Mesothelial cell of epicardium (in vitro differentiated cells): ENCODE measurements at places on chromosomes 4 and X. TPM values are rescaled to one million over a fixed set of nuclear protein-coding genes. Genes with fewer than 3 reads are reported as not detected.

The GYG2 gene
- 60.8 to 68.1 TPM (median 62.8 TPM) in 3 replicates for total RNA-seq

GRCh38 chr4:47406408-47406807 lies 57.1 kb downstream of the COMMD8 start:
- H3K27ac ChIP-seq: no peak overlapping the region
- no peaks in the 10 kb centered on the region for H3K36me3 ChIP-seq
- DNase-seq: no peak
- H3K4me1 ChIP-seq: no peaks in the 10 kb centered on the region

- H3K27ac ChIP-seq: no peak overlapping the region
- no peaks in the 10 kb centered on the region for H3K36me3 ChIP-seq
- no peaks in the 10 kb centered on the region for H3K4me1 ChIP-seq
- DNase-seq: no peak
Observed at GRCh38 chrX:76919761-76920160, 492.3 kb downstream of the MAGEE1 start.

- H3K4me1 ChIP-seq: peaks cover 17% of the 10 kb centered on the region
- peaks cover 19% of the 10 kb centered on the region for H3K36me3 ChIP-seq
- DNase-seq: no peak
- H3K27me3 ChIP-seq: no peaks in the 10 kb centered on the region
- no peak overlapping the region for H3K4me3 ChIP-seq
Observed at GRCh38 chrX:28127662-28128061, 146.4 kb upstream of the DCAF8L1 start.

The PCDH10 gene
- total RNA-seq: 21.3 to 22.3 TPM (median 21.3 TPM) in 3 replicates

The PPEF1 gene
- total RNA-seq: 0.54 to 1.2 TPM (median 0.78 TPM) in 3 replicates

DNA sequence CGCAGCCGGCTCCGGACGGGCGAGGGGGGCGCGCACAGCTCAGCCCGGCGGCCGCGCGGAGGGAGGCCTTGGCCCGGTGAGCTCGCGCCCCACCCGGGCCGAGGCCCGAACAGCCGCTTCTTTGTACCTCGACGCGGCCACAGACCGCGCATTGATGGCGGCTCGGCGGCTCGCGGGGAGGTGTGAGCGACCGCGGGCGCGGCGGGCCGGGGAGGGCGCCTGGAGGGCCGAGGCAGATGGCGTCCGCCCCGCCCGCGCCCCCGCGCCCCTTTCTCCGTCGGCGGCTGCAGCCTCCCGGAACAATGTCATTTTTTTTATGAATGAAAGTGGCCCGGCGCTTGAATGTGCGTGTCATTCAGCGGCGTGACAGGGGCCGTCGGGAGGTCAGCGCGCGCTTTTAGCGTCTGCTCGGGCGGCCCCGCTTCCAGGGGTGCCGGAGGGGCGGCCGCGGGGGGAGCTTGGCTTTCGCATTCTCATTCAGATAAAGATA lies 1.8 kb downstream of the FGFR3 start:
- no peak overlapping the region for H3K27ac ChIP-seq
- H3K4me1 ChIP-seq: no peaks in the 10 kb centered on the region
- peak overlapping the region; percentile 59 for H3K4me3 ChIP-seq
- peaks cover 8% of the 10 kb centered on the region for H3K27me3 ChIP-seq
- DNase-seq: no peak

DNA sequence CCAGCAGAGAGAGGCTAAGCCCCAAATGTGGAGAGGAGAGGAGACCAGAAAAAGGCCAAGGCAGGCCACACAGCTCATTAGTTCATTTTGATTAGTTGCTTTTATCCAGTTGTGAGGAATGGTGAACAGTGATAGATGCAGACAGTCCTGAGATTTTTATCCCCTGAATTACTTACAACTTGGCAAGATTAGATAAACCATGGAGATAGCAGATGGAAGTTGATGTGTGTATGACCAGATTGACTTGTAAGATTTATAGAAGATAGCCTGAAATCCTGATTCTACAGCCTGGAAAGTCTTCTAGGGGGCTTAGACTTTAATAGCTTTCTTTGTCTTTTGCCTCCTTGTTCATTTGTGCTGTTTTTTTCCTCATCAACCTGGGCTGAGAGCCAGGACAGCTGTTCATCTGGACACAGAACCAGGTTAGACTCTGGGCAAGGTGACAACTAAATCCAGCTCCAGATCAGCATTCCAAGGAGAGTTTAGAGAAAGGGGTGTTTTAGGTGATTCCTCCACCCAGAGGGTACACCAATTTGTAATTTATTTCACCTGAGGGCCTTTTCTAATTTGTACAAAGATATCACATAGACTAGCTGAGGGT lies 215.5 kb downstream of the SPATA18 start:
- H3K27me3 ChIP-seq: peaks cover 2% of the 10 kb centered on the region
- no peak overlapping the region for H3K4me3 ChIP-seq
- H3K27ac ChIP-seq: peak overlapping the region; percentile 41

DNA sequence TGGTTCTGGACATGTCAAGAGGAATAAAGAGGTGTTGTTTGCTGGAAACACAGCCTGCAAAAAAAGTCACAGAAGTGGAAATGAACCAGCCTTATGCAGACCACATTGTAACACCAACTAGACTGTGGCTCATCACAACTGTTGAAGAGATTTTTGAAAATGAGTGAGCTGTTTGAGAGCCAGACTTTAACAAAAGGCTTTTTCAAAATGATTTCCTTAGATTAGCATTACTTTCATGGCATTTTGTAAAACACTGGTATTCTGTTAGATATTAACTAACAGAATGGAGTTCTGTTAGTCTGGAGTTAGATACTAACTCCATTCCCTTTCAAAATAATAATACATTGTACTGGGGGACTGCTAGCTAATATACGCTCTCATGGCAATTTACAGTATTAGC lies 60.6 kb upstream of the GABRA2 start:
- H3K4me1 ChIP-seq: no peaks in the 10 kb centered on the region
- H3K27me3 ChIP-seq: no peaks in the 10 kb centered on the region
- no peak for DNase-seq
- no peak overlapping the region for H3K4me3 ChIP-seq

GRCh38 chr4:54539500-54540029 lies 118.2 kb upstream of the KIT start:
- no peaks in the 10 kb centered on the region for H3K36me3 ChIP-seq
- no peak overlapping the region for H3K27ac ChIP-seq
- peaks cover 4% of the 10 kb centered on the region for H3K27me3 ChIP-seq

DNA sequence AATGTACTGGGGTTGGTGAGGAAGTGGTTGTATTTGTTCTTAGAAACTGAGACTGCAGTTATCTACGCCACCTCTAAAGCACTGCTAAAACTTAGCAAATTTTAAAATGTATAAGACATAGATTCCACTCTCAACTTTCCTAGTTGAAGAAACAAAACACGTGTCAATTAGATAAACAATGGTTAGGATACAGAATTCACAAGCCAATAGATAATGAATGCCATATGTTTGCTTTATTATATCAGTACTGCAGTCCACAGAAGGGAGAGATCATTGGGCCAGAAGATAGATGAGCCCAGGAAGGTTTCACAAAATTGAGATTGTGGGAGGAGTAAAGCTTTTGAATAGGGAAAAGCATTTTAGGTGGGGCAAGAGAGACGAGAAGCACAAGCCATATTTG lies 14.3 kb downstream of the TMEM33 start:
- H3K36me3 ChIP-seq: peaks cover 20% of the 10 kb centered on the region
- no peak overlapping the region for H3K4me3 ChIP-seq
- H3K27me3 ChIP-seq: no peaks in the 10 kb centered on the region
- no peak for DNase-seq
- no peak overlapping the region for H3K27ac ChIP-seq

The TKTL1 gene
- 0.20 to 0.59 TPM (median 0.38 TPM) in 3 replicates for total RNA-seq

The NAAA gene
- total RNA-seq: 3.0 to 6.0 TPM (median 4.1 TPM) in 3 replicates

The GAGE2A gene
- total RNA-seq: not detected in 3 replicates

The CYLC1 gene
- total RNA-seq: not detected in 3 replicates

- H3K4me1 ChIP-seq: peaks cover 22% of the 10 kb centered on the region
- no peak overlapping the region for H3K4me3 ChIP-seq
- H3K27ac ChIP-seq: no peak overlapping the region
Observed at GRCh38 chr4:93764639-93765246, 63.8 kb upstream of the ATOH1 start.

- no peaks in the 10 kb centered on the region for H3K36me3 ChIP-seq
- H3K27ac ChIP-seq: no peak overlapping the region
- H3K27me3 ChIP-seq: no peaks in the 10 kb centered on the region
- H3K4me3 ChIP-seq: no peak overlapping the region
- peaks cover 3% of the 10 kb centered on the region for H3K4me1 ChIP-seq
Observed at GRCh38 chr4:24747234-24747975, 48.0 kb upstream of the SOD3 start.

The INTS6L gene
- 31.7 to 32.9 TPM (median 32.6 TPM) in 3 replicates for total RNA-seq

The BEX5 gene
- total RNA-seq: 0.36 TPM in 1 of 3 replicates, not detected in the others

DNA sequence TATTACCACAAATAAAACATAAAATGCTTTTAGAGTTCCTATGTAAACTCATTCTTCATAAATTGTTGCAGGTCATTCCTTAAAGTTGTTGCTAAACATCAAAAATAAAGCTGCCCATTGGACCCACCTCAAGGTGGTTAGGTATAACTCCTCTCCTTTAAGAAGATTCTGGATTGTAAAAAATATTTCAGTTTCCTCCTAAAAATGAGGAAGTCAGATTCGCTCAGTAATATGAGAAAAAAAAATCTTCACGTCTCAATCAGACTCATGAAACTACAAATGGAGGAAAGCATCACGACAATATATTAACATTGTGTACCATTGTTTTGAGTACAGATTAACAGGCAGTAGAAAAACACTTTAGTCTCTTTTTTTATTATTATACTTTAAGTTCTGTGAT lies 105.9 kb downstream of the DDX60 start:
- no peaks in the 10 kb centered on the region for H3K4me1 ChIP-seq
- H3K4me3 ChIP-seq: no peak overlapping the region
- no peaks in the 10 kb centered on the region for H3K27me3 ChIP-seq
- peaks cover 34% of the 10 kb centered on the region for H3K36me3 ChIP-seq
- no peak overlapping the region for H3K27ac ChIP-seq

The TMPRSS11A gene
- 1.6 to 1.8 TPM (median 1.8 TPM) in 3 replicates for total RNA-seq

The RENBP gene
- total RNA-seq: 7.2 to 8.5 TPM (median 7.2 TPM) in 3 replicates

DNA sequence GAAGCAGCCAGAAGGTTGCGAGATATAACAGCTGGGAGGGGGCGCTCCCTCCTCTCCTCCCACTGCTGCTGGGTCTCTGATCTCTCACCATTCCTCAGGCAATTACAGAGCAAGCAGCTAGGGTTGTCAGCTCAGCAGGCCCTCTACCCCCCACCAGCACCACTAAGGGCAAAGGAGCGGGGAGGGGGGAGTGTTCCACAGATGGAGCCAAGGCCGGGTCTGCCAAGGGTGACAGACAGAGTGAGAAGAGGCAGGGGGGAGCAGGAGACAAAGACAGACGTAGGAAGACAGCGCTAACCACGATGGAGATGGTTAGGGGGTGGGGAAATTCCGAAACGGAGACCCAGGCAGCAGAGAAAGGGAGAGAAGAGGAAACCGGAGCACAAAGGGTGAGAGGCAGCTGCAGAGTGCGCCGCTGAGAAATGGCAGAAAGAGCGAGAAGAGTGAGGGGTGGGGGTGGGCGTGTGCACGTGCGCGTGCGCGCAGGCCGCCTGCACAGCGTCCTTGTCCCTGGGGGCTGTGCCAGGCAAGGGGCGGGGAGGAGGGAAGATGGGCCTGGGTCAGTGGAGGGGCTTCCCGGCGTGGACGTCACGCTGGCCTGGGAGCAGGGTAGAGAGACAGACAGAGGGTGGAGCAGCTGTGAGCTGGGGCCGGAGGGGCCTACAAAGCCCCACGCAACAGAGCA lies 6.9 kb downstream of the L1CAM start:
- peaks cover 33% of the 10 kb centered on the region for H3K27me3 ChIP-seq
- DNase-seq: no peak

DNA sequence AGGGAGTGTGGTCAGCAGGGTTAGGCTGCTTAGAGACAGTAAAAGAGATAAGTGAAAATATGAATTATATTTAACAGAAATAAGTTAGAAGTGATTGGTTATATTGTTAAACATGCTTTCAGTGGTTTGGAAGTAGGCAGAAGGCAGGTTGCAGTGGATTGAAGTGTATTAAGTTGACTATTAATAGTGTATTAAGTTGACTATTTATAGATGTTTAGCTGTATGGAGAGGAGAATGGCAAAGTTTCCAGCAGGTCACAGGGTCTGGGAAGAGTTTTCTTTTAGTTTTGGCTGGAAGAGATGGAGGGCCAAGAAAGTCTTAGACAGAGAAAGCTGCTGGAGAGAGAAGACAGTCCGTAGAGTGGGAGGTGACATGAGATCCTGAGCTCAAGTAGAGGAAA lies 7.9 kb downstream of the SMIM20 start:
- DNase-seq: no peak
- no peak overlapping the region for H3K27ac ChIP-seq
- no peaks in the 10 kb centered on the region for H3K27me3 ChIP-seq
- peaks cover 2% of the 10 kb centered on the region for H3K36me3 ChIP-seq
- no peaks in the 10 kb centered on the region for H3K4me1 ChIP-seq
- no peak overlapping the region for H3K4me3 ChIP-seq

The PRSS12 gene
- 43.5 to 46.7 TPM (median 46.2 TPM) in 3 replicates for total RNA-seq

GRCh38 chr4:164748375-164748774 lies 5.6 kb upstream of the SMIM31 start:
- peaks cover 6% of the 10 kb centered on the region for H3K27me3 ChIP-seq
- no peak overlapping the region for H3K4me3 ChIP-seq
- DNase-seq: no peak
- no peaks in the 10 kb centered on the region for H3K36me3 ChIP-seq
- H3K27ac ChIP-seq: no peak overlapping the region
- no peaks in the 10 kb centered on the region for H3K4me1 ChIP-seq

DNA sequence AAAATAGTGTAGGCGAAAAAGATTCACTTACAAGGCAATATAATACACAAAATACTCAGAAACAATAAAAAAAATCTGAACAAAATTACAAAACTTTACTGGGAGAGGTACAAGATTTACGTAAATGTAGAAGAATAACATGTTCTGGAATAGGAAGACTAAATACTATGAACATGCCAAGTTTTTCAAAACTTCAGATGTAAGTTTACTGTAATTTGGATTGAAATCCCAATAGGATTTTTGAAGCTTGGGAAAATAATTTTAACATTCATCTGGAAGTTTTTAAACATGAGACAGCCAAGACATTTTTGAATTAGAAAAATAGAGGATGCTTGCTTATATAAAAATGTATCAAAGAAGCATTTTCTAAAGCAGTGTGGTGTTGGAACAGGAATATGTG lies 30.5 kb upstream of the CT83 start:
- H3K4me3 ChIP-seq: no peak overlapping the region
- peaks cover under 1% of the 10 kb centered on the region for H3K27me3 ChIP-seq
- no peak overlapping the region for H3K27ac ChIP-seq

The ZNF711 gene
- 54.1 to 55.1 TPM (median 54.2 TPM) in 3 replicates for total RNA-seq

DNA sequence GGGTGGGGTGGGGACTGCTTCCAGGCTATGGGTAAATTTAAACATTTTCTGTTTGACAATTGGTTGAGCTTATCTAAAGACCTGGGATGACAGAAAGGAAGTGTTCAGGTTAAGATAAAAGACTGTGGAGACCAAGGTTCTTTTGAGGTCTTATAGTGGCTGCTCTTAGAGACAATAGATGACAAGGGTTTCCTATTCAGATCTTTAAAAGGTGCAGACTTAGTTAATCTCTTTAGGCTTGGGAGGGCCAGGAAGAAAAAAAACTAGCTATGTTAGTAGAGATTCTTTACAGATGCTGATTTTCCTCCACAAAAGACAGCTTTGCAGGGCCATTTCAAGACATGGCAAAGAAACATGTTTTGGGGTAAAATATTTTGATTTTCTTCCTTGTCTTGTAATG lies 972.5 kb downstream of the CCSER1 start:
- no peak for DNase-seq
- H3K36me3 ChIP-seq: peaks cover 7% of the 10 kb centered on the region
- no peak overlapping the region for H3K4me3 ChIP-seq

The BMPR1B gene
- total RNA-seq: 2.4 to 3.3 TPM (median 2.6 TPM) in 3 replicates

The PRRG1 gene
- total RNA-seq: 8.3 to 10.1 TPM (median 8.5 TPM) in 3 replicates

The FAM9B gene
- total RNA-seq: not detected in 3 replicates
